ENCODE measurements at places on chromosomes 5 and 9. TPM values are rescaled to one million over a fixed set of nuclear protein-coding genes. Genes with fewer than 3 reads are reported as not detected.

DNA sequence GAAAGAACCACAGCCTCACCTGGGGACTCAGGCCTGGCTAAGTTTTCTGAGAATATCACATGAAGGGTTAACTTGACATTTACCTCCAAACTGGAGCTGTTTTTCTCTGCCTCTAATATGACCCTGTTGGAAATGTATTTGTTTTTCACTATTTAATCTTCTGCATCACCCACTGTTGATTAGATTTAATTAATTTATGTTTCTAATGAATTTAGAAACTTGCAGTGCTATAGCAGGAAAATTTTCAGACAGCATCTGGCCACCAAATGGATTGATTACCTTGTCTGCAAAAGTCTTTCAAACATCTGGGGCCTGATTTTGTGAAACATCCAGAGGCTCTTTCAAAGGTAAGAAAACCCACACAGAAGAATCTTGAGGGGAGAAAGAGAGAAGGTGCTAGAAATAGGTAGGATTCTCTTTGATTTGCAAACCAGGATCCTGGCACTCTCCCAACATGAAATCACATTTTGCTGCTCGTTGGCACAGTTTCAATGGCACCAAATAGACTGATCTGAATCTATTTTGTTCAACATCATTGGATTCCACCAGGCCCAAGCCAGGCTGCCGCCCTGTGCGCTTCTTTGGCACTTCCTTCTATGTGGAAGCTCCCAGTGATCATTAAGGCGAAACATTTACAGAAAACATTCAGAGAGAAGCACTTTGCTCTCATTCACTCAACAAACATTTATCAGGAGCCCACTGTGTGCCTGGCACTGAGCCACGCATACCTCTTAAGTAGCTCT lies 157.3 kb downstream of the PPP2R2B start:
- DNase-seq, result no peak

GRCh38 chr5:5270958-5271785 lies 131.0 kb downstream of the ADAMTS16 start:
- DNase-seq, result peak; percentile 40

DNA sequence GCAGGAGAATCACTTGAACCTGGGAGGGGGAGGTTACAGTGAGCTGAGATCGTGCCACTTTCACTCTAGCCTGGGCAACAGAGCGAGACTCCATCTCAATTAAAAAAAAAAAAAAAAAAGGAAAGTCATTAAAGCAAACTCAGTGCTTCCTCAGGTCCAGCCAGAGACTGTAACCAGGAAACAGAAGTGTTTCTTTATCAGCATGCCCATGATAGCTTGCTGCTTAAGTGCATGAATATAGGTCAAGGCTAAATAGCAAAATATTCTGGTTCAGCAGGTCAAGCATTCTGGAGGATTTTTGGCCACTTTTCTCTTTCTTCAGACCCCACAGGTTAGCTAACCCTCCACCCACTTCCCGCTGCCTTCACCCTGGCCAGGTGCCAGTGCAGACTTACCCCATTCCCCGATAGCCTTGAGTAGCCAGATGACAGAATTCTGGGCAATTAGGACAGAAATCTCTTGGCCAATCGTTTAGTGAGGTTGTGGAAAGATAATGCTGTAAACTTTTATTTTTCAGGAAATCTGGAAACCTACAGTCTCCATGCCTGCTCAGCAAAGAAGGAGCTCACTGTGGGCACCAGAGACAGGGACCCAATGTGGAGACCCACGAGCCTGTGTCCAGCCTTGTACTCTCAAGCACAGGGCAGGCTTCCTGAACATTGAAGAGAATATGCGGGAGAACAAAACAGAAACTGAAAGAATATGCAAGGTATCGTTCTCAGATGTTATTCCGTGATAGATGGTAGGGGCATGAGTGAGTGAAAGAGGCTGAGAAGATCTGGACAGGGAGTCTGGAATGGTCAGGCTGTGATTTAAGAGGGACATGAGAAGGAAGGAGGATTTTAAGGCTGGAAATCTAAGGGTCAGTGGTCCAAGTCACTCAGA lies 4.2 kb upstream of the UGT3A2 start:
- DNase-seq, result no peak

DNA sequence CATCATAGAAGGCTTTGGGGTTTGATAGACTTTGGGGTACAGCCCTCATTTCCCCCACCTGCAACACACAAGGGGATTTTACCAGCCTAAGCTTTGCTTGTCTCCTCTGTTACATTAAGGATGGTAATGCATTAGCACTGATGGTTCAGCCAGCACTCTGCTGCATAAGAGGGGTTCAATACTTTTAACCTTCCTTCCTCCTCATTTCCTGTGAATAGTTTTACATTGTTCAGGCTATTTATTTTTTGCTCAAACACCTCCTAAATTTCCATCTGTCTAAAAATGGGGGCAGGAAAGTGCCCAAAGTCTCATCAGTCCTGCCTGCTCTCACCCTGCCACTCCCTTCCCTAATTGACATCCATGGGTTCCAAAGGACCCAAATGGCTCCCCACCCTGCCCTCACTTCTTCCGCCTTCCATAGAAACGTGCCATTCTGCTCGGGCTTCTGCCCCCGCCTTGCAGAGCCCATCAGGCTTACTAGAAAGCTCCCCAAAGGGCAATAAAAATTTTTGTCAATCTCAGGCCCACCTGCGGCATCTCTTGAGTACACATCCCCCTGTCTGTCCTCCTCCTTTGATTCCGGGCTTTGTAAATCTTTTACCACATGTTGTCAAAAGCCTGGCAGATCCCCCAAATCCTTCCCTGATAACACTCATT lies 239.5 kb upstream of the SLC24A2 start:
- DNase-seq, result no peak

DNA sequence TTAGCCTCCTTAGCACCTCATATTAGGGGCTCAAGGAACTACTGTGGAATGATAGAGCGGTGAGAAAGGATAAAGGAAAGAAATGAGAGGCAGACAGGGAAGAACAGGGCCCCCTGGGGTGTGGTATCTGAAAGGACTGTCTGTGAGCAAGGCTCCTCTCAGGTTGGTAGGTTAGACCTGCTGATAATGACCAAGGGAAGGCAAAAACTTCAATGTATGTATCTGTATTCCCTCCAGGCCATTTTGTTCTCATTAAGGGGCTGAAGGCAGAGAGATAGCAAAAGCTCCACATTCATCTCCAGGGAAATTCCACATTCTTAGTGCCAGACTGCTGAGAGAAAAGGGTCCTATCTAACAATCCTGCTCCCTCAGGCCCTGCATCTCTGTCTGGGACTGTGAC lies 28.6 kb downstream of the TRIM32 start:
- no peak for DNase-seq

GRCh38 chr5:169421677-169422076 lies 120.7 kb upstream of the SLIT3 start:
- DNase-seq, result no peak

- DNase-seq, result no peak
Observed at GRCh38 chr9:129038109-129038852, 1.9 kb downstream of the MIGA2 start.

GRCh38 chr5:660491-661030 lies 32.6 kb downstream of the TPPP start:
- DNase-seq, result no peak

DNA sequence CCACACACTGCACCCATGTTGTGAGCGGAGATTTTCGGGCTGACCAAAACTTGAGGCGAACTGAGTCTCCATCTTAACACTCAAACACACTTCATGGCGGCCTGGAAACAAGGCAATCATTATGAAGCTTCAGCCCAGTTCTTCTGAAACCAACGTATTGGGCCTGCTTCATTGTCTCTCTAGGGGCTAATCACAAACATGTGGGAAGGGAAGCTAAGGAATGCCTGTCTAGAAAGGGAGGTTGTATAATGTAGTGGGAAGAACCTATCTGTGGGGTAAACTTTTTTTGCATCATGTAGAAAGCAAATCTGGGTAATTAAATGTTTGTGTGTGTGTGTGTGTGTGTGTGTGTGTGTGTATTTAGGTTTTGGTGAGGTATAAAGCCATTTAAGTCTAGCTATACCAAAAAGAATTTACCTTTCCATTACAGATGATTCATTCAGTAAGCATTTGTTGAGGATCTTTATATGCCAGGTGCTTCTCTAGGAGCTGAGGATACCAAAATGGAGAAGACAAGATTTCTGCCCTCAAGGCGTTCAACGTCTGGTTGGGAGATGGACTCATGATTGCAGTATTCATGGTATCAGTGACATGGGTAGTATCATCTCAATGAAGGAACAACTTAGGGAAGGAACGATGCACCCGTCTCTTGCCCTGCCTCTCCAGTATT lies 29.4 kb downstream of the SLC1A3 start:
- DNase-seq, result no peak

- no peak for DNase-seq
Observed at GRCh38 chr9:38106488-38106887, 37.5 kb upstream of the SHB start.

GRCh38 chr5:142364251-142365145 lies 39.7 kb upstream of the SPRY4 start:
- DNase-seq, result no peak

DNA sequence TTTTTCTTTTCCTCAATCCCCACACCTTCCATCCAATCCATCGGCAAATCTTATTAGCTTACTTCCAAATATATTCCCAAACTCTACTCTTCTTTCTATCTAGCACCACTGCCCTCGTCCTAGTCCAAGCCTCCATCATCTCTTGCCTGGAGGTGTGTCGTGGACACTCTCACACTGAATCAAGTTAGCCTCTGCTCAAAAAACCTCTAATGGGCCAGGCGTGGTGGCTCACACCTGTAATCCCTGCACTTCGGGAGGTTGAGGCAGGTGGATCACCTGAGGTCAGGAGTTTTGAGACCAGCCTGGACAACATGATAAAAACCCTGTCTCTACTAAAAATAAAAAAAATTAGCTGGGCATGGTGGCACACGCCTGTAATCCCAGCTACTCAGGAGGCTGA lies 46.2 kb downstream of the PFDN1 start:
- DNase-seq, result no peak

- DNase-seq, result no peak
Observed at GRCh38 chr9:95450171-95451064, 66.4 kb downstream of the PTCH1 start.

DNA sequence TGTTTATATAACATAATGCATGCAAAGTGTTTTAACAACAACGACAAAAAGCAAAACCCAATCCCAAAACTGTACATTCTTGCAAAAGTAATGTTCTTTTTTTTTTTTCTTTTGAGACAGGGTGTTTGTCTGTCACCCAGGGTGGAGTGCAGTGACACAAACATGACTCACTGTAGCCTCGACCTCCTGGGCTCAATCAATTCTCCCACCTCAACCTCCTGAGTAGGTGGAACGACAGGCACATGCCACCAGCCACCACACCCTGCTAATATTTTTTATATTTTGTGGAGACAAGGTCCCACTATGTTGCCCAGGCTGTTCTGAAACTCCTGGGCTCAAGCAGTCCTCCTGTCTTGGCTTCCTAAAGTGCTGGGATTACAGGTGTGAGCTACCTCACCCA lies 13.6 kb upstream of the HAVCR1 start:
- no peak for DNase-seq

GRCh38 chr9:71721855-71722254 lies 46.5 kb downstream of the CEMIP2 start:
- peak; percentile 59 for DNase-seq

DNA sequence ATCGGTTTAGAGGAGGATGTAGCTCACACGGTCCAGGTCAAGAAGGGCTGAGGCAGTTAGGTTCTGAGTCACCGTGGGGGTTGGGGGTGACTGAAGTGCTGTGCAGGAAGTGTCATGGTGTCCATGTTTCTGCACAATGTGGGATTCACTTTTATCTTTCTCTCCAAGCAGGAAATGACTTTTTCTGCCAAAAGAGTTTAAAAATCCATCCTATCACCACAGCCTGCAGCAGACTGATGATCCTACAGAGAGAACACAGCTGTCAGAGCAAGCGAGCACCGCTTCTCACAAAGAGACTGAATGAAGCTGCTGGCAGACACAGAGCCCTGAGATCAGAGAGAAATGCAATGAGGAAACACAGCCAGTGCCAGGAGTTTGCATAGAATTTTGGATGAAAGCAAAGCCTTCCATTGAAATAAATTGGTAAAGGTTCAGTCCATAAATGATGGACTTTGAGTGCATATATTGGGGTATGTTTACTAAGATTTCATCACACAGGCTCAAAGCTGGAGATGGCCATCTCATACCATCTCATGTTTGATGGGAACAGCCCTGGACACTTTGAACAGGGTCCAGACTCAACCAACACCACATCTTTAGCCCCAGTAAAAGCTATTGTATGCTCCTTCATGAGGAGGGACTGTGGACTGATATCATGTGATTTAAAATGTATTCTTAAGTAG lies 213.9 kb upstream of the FBXL7 start:
- DNase-seq, result peak; percentile 85

- no peak for DNase-seq
Observed at GRCh38 chr5:132394667-132395259, 25.3 kb downstream of the SLC22A5 start.

GRCh38 chr5:40669606-40670390 lies 9.9 kb upstream of the PTGER4 start:
- DNase-seq, result no peak

DNA sequence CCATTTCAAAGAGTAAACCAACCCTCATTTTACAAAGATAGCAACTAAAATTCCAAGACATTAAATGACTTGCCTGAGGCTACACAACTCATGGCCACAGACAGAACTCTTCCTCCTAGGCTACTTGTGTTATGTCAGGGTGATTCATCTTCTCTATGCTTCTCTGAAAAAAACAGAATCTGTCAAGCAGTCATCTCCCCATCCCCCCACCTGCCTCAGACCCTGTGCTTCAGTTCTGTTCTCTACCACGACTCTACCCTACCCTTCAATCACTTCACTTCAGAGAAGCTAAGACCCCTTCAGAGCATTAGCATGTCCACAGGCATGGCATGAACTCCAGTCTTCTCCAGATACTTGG lies 277.7 kb upstream of the PTGER4 start:
- peak; percentile 30 for DNase-seq

GRCh38 chr5:14235872-14236271 lies 92.7 kb downstream of the TRIO start:
- DNase-seq, result no peak

DNA sequence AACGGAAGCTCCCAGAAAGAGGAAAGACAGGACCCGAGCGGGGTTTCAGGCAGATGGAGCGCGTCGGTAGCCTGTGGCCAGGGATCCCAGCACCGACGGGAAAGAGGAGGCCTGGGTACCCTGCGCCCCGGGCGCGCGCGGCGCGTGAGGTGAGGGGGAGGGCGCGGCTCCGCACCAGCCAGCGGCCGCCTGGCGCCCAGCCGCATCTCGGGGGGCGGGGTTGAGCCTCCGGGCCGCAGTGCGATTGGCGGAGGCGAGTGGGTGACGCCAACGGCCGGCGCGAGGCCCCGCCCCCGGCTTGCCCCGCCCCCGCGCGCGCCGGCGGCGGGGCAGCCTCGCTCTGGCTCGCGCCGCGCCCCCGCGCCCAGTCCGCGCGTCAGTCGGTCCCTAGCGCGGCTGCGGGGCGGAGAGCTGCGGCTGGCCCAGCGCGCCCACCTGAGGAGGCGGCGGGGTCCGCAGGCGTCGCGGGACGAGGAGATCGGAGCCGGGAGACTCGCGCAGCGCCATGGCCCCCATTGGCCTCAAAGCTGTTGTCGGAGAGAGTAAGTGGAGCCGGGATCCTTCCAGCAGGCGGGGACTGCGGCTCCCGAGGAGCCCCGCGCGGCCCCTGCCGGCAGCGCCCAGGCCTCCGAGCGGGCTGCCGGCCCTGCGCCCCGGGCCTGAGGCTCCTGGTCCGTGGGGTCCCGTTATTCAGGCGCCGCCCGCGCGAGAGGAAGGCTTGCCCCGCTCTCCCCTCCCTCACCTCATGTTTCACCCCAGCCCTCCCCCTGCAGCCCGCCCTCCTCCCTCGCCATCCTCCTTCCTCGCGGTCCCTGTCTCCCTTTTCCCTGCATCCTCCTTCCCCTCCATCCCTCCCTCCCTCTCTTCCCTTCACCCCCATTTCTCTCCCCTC lies at the start of gene STXBP1:
TSS of gene STXBP1 (plus strand) at position 379 of the 892 bp plus-strand sequence. CDS start at position 506, 127 bp downstream.
- DNase-seq, result peak; percentile 76

Gene COL15A1
- total RNA-seq, result 1.9 TPM

Gene RORB
- total RNA-seq, result under 0.01 TPM

Gene CCL27
- total RNA-seq, result 0.18 TPM

Gene SEMA4D
- total RNA-seq, result 0.56 TPM

Gene SLC4A9
- total RNA-seq, result not detected
